T-cell (primary cell): ENCODE measurements at places on chromosomes 1 and 21. TPM values are rescaled to one million over a fixed set of nuclear protein-coding genes. Genes with fewer than 3 reads are reported as not detected.

DNA sequence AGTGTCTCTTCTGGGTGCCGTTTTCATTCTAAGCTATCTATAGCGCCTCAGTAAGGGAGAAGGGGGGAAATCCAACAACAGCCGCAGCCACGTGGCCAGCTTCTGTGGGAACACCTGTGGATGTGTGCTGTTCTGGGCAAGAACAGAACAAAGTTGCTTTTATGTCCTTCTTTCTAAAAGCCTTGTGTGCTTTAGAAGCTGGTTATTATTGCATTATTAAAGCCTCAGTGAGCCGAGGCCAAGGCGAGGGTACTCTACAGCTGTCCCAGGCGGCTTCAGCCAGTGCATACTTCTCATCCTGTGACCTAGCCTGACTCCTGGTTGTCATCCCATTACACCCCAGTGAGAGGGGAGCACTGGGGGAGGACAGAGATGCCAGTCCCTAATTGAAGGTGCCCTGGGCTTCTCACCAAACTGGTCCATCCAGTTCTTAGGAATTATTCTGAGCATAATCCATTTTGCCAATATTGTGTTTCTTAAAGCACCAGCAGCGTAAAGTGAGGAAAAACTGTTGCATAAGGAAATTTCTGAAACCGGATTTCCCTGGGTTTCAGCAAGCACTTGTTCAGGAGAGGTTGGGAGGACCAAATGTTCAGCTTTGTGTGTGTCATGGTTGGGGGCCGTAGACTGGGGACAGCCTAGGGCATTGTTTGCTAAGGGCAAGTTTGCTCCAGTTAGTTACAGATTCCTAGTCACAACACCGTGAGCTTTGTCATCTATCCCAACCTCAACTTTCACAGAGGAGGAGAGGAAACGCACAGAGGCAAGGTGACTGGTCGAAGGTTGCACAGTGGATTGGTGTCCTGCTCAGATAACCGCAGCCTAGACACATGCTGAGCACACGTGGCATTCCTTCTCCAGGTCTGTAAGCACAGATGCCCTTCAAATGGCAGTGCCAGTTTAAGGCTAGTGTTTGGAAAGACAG, 61.0 kb upstream of the ATP1A1 start:
- no peak overlapping the region for H3K4me3 ChIP-seq
- peaks cover 4% of the 10 kb centered on the region for H3K4me1 ChIP-seq
- no peak for DNase-seq
- no peaks in the 10 kb centered on the region for H3K36me3 ChIP-seq
- no peaks in the 10 kb centered on the region for H3K27me3 ChIP-seq

GOLT1A gene
- 0.32 TPM for total RNA-seq

GRCh38 chr21:35792569-35793305, 267.6 kb downstream of the SETD4 start:
- H3K4me1 ChIP-seq: no peaks in the 10 kb centered on the region
- H3K4me3 ChIP-seq: no peak overlapping the region
- no peaks in the 10 kb centered on the region for H3K36me3 ChIP-seq
- H3K27ac ChIP-seq: no peak overlapping the region
- no peak for DNase-seq

AMY1C gene
- total RNA-seq: not detected

CHODL gene
- total RNA-seq: not detected

SH3D21 gene
- 2.6 TPM for total RNA-seq

BNIPL gene
- total RNA-seq: 2.6 TPM

DNA sequence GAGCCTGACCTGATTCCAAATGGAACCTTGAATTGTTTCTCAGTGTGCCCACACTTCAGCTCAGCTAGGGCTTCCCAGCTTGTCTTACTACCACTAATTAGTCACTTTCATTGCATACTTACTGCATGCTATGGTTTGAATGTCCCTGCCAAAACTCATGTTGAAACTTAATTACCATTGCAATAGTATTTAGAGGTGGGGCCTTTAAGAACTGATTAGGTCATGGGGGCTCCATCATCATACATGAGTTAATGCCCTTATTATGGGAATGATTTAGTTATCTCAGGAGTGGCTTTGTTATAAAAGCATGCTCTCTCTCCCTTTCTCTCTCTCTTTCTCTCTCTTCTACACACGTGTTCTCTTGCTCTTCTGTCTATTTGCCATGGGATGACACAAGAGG, 68.3 kb downstream of the NENF start:
- H3K27me3 ChIP-seq: peaks cover 23% of the 10 kb centered on the region
- no peak overlapping the region for H3K27ac ChIP-seq
- H3K36me3 ChIP-seq: no peaks in the 10 kb centered on the region
- H3K4me1 ChIP-seq: no peaks in the 10 kb centered on the region
- DNase-seq: no peak

- H3K4me1 ChIP-seq: no peaks in the 10 kb centered on the region
- no peak for DNase-seq
- no peak overlapping the region for H3K27ac ChIP-seq
- H3K27me3 ChIP-seq: no peaks in the 10 kb centered on the region
Measured at GRCh38 chr21:41680444-41681347, 86.2 kb downstream of the RIPK4 start.

DNA sequence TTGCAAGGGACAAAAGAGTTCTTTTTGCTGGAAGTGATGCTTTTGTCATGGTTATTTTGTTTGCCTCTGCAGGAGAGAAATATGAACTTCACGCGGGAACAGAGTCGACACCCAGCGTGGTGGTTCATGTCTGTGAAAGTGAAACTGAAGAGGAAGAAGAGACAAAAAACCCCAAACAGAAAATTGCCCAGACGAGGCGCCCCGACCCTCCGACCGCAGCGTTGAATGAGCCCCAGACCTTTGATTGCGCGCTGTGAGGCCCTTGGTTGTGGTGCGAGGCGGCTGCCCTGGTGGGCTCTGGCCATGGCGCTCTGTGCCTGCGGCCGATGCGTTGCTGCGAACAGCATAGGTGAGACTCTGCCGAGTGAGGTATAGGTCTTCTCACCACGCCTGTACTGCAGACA, 20.9 kb upstream of the NCMAP start:
- peak; percentile 76 for DNase-seq
- peaks cover 19% of the 10 kb centered on the region for H3K4me1 ChIP-seq
- peak overlapping the region; percentile 39 for H3K4me3 ChIP-seq
- H3K27me3 ChIP-seq: no peaks in the 10 kb centered on the region
- H3K27ac ChIP-seq: peak overlapping the region; percentile 98
- H3K36me3 ChIP-seq: no peaks in the 10 kb centered on the region

DNA sequence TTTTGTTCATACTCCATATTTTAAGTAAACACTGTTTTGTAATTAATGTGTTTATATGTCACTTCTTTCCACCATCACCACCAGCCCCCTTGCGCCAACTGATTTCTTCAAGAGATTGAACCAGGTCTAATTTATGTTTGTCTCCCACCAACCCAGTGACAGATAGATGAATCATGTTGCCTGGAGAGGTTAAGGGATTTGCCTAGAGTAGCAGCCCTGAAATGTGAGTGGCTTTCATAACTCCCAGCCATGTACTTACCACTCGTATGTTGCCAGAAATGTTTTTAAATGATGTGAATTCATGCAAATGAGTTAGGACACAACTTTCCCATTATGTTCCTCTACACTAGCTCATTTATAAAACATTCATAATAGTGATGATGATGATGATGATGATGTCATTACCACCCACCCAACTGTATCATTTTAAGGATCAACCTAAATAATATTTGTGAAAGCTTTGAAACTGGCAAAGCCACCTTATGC, 86.9 kb downstream of the LRRC8D start:
- H3K27ac ChIP-seq: no peak overlapping the region
- no peaks in the 10 kb centered on the region for H3K27me3 ChIP-seq
- peaks cover 3% of the 10 kb centered on the region for H3K4me1 ChIP-seq
- DNase-seq: no peak
- H3K36me3 ChIP-seq: peaks cover 17% of the 10 kb centered on the region
- H3K4me3 ChIP-seq: no peak overlapping the region

- H3K36me3 ChIP-seq: no peaks in the 10 kb centered on the region
- no peak overlapping the region for H3K27ac ChIP-seq
- no peaks in the 10 kb centered on the region for H3K4me1 ChIP-seq
- no peak overlapping the region for H3K4me3 ChIP-seq
- DNase-seq: no peak
Measured at GRCh38 chr1:100860397-100860991, 34.1 kb downstream of the EXTL2 start.

GRCh38 chr1:179549368-179549700, 26.4 kb downstream of the NPHS2 start:
- H3K4me3 ChIP-seq: no peak overlapping the region
- H3K27ac ChIP-seq: no peak overlapping the region
- H3K27me3 ChIP-seq: no peaks in the 10 kb centered on the region
- no peak for DNase-seq
- H3K4me1 ChIP-seq: no peaks in the 10 kb centered on the region

SPRR2D gene
- total RNA-seq: not detected

GRCh38 chr21:14273736-14274538, 58.0 kb downstream of the RBM11 start:
- H3K27ac ChIP-seq: no peak overlapping the region
- H3K27me3 ChIP-seq: peaks cover 11% of the 10 kb centered on the region
- no peak for DNase-seq
- H3K36me3 ChIP-seq: no peaks in the 10 kb centered on the region
- no peaks in the 10 kb centered on the region for H3K4me1 ChIP-seq

NES gene
- 0.10 TPM for total RNA-seq

- no peaks in the 10 kb centered on the region for H3K4me1 ChIP-seq
- no peak overlapping the region for H3K27ac ChIP-seq
- H3K27me3 ChIP-seq: no peaks in the 10 kb centered on the region
Measured at GRCh38 chr1:66613187-66613586, 79.2 kb downstream of the SGIP1 start.

GRCh38 chr1:207217778-207218511, 103.5 kb upstream of the CD55 start:
- H3K4me1 ChIP-seq: no peaks in the 10 kb centered on the region
- no peak overlapping the region for H3K27ac ChIP-seq
- DNase-seq: no peak

DNA sequence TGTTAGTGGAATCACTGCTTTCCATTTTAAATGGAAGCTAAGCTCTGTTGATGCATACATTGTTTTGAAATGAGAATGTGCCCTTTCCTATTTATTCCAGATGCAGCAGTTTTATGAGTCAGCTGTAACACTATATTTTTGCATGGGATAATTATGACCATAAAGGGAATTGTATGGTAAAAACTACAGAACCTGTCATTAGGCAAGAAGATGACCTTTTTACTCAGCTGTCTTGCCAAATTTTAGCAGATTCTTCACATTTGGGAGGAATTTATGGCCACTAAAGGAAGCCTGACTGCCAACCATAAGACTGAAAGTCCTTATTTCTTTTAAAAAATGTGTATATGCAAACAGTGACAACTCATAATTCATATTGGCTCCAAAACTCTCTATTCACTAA, 356.3 kb upstream of the PRMT6 start:
- DNase-seq: no peak
- H3K4me3 ChIP-seq: no peak overlapping the region
- no peaks in the 10 kb centered on the region for H3K4me1 ChIP-seq
- H3K27me3 ChIP-seq: no peaks in the 10 kb centered on the region
- H3K36me3 ChIP-seq: no peaks in the 10 kb centered on the region

GRCh38 chr21:22345624-22346023, 1347.4 kb downstream of the NCAM2 start:
- no peak overlapping the region for H3K27ac ChIP-seq
- H3K27me3 ChIP-seq: no peaks in the 10 kb centered on the region
- H3K4me1 ChIP-seq: no peaks in the 10 kb centered on the region
- no peak for DNase-seq

DNA sequence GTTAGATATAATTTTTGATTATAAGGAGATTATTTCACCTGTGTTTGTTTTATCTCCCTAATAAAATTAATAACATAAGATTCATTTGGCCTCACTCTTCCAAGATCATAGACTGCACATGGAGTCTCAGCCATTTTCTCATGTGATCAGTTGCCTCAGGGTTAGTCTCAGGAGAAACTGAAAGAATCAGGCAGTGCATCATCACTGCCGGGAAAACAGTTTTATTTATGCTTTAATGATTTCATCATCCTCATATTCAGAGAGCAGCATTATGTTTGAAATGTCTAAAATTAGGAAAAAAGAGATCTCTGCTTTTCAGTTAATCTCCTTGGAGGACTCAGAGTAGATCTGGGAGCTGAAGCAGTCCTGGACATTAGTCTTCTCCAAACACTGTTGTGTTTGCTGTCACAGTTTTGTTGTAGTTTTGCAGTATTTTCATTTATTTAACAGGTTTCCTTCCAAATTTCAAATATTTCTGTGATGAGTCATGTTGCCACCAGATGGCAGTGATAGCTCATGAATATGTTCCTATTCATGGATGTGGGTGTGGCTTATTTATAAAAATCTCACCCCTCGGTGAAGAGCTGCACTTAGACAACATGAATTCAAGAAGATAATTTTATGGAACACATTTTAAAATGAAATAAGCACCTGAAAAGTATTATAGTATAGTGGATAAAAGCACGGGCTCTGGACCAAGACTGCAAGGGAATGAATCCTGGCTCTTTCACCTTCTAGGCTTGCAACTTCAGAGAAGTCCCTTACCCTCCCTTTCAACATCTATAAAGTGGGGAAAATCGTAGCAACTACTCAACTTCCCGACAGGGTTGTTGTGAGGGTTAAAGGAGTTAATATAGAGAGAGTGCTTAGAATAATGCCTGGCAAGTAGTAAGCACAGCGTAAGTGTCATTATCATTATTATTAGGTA, 31.2 kb downstream of the CHD1L start:
- H3K36me3 ChIP-seq: peaks cover 6% of the 10 kb centered on the region
- H3K27me3 ChIP-seq: no peaks in the 10 kb centered on the region
- no peak for DNase-seq
- H3K27ac ChIP-seq: no peak overlapping the region
- no peak overlapping the region for H3K4me3 ChIP-seq
- H3K4me1 ChIP-seq: no peaks in the 10 kb centered on the region

DNA sequence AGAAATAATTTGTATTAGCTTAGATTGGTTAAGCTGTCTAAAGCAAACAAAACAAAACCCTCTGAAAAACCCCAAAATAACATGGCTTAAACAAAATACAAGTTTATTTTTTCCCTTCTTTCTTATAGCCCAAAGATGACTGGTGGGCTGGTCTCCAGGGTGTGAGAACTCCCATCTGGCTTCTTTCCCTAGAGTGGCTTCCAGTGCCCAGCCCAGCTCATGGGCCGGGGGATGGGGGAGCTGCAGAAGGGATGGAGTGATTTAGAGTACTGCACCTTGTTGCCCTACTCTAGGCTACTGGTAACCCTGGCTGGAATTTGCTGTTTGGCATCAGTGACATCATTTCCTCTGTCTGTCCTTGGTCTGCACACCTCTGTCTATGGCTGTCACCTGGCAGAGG, 223.0 kb downstream of the PBX1 start:
- H3K36me3 ChIP-seq: no peaks in the 10 kb centered on the region
- no peak overlapping the region for H3K4me3 ChIP-seq
- H3K27me3 ChIP-seq: peaks cover 3% of the 10 kb centered on the region
- H3K27ac ChIP-seq: no peak overlapping the region
- DNase-seq: no peak

GRCh38 chr1:101316799-101317198, 80.0 kb downstream of the S1PR1 start:
- no peaks in the 10 kb centered on the region for H3K27me3 ChIP-seq
- H3K36me3 ChIP-seq: no peaks in the 10 kb centered on the region
- H3K27ac ChIP-seq: no peak overlapping the region
- DNase-seq: no peak

GRCh38 chr1:240306673-240307072, 215.0 kb downstream of the FMN2 start:
- DNase-seq: no peak
- H3K4me1 ChIP-seq: no peaks in the 10 kb centered on the region
- no peak overlapping the region for H3K27ac ChIP-seq
- no peaks in the 10 kb centered on the region for H3K36me3 ChIP-seq
- H3K4me3 ChIP-seq: no peak overlapping the region
